SK-N-MC (cell line): ENCODE measurements at places on chromosomes 16 and 17.

DNA sequence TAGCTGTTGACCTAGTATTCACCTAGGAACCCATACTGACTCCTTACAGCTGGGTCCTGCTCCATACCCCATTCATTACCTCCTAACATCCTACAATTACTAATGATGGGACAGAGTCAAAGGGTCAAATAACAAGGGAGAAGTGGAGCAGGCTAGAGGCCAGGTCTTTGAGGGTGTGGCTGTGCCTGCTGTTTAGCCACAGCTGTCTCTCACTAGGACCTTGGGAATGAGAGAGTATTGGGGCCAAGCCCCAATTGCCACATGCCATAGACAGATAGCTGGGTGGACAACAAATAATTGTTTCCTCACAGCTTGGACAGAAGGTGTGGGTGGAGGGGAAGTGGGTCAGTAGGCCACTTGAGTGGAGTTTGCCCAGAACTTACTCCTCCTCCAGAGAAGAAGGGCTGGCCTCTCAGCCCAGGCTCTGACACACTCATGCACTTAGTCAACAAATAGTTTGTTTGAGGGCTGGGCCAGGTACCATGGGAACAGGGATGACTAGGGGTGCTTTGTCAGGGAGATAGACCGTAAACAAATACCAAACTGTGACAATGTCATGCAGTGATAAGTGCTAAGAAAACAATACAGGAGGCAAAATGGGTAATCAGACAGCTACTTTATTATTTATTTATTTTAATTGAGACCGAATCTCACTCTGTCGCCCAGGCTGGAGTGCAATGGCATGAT is 10.2 kb upstream of the CENPT start:
- no peak for DNase-seq

- DNase-seq: no peak
Observed at GRCh38 chr16:3495176-3495575, at the start of gene C16orf90. TSS of gene C16orf90 (minus strand) at chr16:3495489. CDS start at chr16:3495421, 68 bp downstream.

DNA sequence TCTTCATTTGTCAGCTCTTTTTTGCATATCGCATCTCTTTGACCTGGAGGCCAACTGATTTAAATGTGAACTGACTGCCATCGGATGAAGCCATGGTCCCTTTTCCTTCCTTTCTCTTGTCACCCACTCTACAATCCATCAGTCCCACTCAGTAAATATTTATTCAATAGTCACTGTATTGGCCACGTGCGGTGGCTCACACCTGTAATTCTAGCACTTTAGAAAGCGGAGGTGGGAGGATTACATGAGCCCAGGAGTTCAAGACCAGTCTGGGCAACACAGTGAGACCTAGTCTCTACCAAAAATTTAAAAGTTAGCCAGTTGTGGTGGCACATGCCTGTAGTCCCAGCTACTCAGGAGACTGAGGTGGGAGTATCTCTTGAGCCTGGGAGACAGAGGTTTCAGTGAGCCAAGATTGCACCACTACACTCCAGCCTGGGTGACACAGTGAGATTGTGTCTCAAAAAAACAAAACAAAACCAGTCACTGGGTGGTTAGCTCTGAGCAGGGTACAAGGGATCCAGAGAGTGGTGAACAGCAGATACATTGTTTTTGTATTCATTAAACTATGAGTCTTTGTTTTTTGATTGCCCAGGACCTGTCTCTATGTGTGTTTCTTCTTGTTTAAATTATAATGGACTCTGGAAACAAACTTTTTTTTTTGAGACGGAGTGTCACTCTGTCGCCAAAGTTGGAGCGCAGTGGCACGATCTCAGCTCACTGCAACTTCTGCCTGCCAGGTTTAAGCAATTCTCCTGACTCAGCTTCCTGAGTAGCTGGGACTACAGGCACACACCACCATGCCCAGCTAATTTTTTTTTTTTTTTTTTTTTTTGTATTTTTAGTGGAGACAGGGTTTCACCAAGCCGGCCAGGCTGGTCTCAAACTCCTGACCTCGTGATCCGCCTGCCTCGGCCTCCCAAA is 6.9 kb downstream of the PHAF1 start:
- no peak for DNase-seq

GRCh38 chr17:40415390-40415789 is 2.3 kb downstream of the TOP2A start:
- DNase-seq: peak; percentile 34

GRCh38 chr17:21375757-21376080 is 438 bp upstream of the KCNJ12 start:
- no peak for DNase-seq

DNA sequence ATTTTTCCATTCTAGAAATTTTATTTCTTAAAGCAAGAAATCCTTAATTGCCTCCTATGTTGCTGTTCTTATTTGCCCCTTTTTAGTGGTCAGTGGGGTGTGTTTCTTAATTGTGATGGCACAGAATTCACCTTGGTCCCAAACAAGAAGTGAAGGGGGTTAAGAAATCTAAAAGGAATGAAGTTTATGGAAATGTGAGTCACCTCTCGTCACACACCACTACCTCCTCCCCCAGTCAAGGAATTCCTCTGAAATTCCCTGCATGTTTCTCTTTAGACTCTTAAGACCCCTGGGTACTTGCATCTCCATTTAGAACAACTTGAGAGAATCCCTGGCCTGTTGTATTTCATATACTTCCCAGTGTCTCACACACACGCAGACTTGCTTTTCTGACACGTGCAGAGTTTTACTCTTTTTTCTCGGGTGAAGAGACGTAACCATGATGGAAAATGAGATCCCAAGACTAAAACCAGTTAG is 247.4 kb downstream of the PRKCA start:
- DNase-seq: no peak
